ENCODE measurements at places on chromosomes 6 and 20. TPM values are rescaled to one million over a fixed set of nuclear protein-coding genes. Genes with fewer than 3 reads are reported as not detected.

The COL12A1 gene
- total RNA-seq, result 1.3 TPM

The OARD1 gene
- total RNA-seq, result 67.9 TPM

The SPTLC3 gene
- 4.2 TPM for total RNA-seq

The PRSS16 gene
- 4.3 TPM for total RNA-seq

The JAG1 gene
- 129 TPM for total RNA-seq

The SLC22A3 gene
- 0.06 TPM for total RNA-seq

The GJA10 gene
- total RNA-seq, result not detected

The KCNK15 gene
- 0.21 TPM for total RNA-seq

The OOEP gene
- total RNA-seq, result not detected

The RGS17 gene
- total RNA-seq, result 4.8 TPM

The MMP24 gene
- 1.4 TPM for total RNA-seq

The RAET1G gene
- not detected for total RNA-seq

The SIRPD gene
- not detected for total RNA-seq

The CRISP2 gene
- not detected for total RNA-seq

The BMP5 gene
- total RNA-seq, result 1.5 TPM

The EDEM2 gene
- total RNA-seq, result 9.3 TPM

The CST1 gene
- total RNA-seq, result not detected

The BIRC7 gene
- not detected for total RNA-seq

The C20orf202 gene
- total RNA-seq, result not detected

The HLA-DOB gene
- 2.6 TPM for total RNA-seq

The FAM209A gene
- not detected for total RNA-seq

The CLPSL2 gene
- total RNA-seq, result not detected

The DEFB119 gene
- not detected for total RNA-seq

The CALHM4 gene
- not detected for total RNA-seq

The ENPP4 gene
- 13.1 TPM for total RNA-seq

The CST3 gene
- total RNA-seq, result 20.8 TPM

The KCNQ2 gene
- total RNA-seq, result 39.5 TPM

The GLP1R gene
- 1.3 TPM for total RNA-seq

The ERVFRD-1 gene
- total RNA-seq, result not detected

The RBM24 gene
- 27.6 TPM for total RNA-seq

The PPP1R10 gene
- total RNA-seq, result 46.4 TPM

The PROKR2 gene
- total RNA-seq, result not detected

The THBD gene
- total RNA-seq, result 0.06 TPM

The JPH2 gene
- total RNA-seq, result not detected

The LTA gene
- not detected for total RNA-seq

The ULBP3 gene
- total RNA-seq, result 7.1 TPM

The SLC35D3 gene
- not detected for total RNA-seq

The TFAP2A gene
- 0.39 TPM for total RNA-seq

The CLIC5 gene
- total RNA-seq, result not detected

The AGER gene
- total RNA-seq, result 1.4 TPM

The DTD1 gene
- total RNA-seq, result 89.0 TPM

The SLC32A1 gene
- 0.04 TPM for total RNA-seq

The NOTCH4 gene
- total RNA-seq, result 4.5 TPM

The TNFRSF6B gene
- not detected for total RNA-seq

The LY6G6D gene
- total RNA-seq, result 0.90 TPM

The TP53RK gene
- 15.9 TPM for total RNA-seq

The TMEM74B gene
- 4.2 TPM for total RNA-seq

All from neural progenitor cell (in vitro differentiated cells).